Stimulated activated CD8-positive, alpha-beta memory T cell treated with anti-CD3 and anti-CD28 coated beads, Interleukin-7, amount 100 ng/mL, for 48 hours (primary cell): ENCODE measurements at places on chromosomes 6 and 20.
A peak's percentile ranks its signal among the peaks of the same experiment; 100 is the strongest.

- no peak for DNase-seq
These were observed 517.8 kb downstream of the PKHD1 start for GRCh38 chr6:51569594-51569993.

DNA sequence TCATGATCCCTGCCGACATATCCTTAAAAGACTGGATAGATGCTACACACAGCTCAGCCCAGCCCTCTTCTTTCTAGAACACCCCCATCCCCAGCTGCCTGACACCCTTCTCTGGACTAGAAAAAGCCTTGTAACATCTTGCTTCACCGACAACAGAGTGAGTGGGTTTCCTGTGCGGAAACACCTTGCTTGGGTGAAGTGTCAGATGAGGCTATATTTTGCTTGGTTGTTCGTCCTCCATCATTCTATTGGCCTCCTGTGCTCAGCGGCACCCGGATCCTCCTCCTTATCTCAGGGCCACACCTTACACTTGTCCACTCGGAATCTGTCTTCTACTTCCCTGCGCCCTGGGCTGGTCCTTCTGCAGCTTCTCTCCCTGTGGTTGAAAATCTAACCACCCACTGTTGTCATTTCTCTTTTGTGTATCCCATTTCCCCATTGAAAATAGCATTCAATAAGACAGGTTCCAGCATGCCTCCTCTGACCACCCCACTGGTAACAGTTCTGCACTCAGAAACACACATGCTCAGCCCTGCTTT lies 101.3 kb upstream of the MLN start:
- DNase-seq: no peak

DNA sequence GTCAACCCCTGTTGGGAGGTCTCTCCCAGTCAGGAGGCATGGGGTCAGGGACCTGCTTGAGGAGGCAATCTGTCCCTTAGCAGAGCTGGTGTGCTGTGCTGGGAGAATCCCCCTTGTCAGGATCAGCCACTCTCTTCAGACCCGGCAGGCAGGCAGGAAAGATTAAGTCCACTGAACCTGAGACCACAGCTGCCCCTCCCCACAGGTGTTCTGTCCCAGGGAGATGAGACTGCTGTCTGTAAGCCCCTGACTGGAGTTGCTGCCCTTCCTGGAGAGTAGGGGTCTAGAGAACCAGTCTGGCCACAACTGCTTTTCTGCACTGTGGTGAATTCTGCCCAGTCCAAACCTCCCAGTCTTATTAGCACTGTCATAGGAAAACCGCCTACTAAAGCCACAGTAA lies 677.8 kb upstream of the POU3F2 start:
- no peak for DNase-seq

DNA sequence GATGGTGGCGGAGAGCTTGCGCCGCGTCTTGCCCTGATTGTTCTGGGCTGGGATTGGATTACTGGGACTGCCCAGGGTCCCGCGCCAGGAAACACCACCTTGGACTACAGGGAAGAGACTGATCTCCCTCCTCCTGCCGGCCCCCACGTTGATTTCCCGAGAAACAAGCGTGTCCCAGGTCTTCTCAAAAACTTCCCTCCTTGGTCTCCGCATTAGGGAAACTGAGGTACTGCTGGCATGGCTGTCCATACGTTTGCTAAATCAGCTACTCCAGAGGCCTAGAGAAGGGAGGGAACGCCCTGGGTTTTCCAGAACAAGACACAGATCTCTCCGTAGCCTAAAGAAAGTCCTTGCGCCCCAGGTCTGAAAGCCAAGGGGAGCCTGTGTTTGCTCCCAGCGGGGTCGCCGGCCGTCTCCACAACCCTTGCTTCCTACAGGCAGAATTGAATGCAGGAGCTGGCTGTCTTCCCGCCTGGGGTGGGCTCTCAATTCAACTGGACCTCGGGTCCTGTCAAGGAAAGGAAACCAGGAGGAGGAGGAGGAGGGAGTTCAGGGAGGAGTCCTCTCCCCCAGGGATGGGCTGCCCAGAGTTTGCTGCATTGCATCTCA lies 29.2 kb downstream of the TFAP2A start:
- DNase-seq: no peak

- DNase-seq: no peak
These were observed 67.2 kb downstream of the PLCB4 start for GRCh38 chr20:9136114-9136513.

DNA sequence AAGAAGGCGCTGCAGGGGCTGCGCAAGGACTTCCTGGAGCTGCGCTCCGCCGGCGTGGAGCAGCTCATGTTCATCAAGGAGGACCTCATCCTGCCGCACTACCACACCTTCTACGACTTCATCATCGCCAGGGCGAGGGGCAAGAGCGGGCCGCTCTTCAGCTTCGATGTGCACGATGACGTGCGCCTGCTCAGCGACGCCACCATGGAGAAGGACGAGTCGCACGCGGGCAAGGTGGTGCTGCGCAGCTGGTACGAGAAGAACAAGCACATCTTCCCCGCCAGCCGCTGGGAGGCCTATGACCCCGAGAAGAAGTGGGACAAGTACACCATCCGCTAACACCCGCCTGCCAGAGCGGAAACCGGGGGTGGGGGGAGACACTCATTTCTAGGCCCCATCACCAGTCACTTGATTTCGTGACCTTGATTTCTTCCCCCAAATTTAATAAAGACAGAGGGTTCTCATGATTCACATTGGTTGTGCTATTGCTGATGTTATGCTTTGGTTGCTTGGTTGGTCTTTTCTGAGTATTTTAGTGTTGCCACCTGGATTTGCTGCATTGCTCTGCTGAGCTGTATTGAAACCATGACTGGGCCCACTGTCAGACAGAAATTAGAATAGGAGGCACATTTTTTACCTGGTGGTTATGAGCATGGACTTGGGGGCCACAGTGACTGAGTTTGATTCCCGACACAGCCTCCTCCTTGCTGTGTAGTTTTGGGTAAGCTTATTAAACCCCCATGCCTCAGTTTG lies 1.5 kb downstream of the FAM50B start:
- peak; percentile 20 for DNase-seq

GRCh38 chr6:137416376-137417109 lies 77.7 kb downstream of the OLIG3 start:
- no peak for DNase-seq

GRCh38 chr6:168113226-168113625 lies 34.2 kb upstream of the FRMD1 start:
- DNase-seq: no peak

- DNase-seq: no peak
These were observed 27.4 kb upstream of the STXBP5 start for GRCh38 chr6:147176795-147177194.

GRCh38 chr6:69202768-69203167 lies 567.7 kb downstream of the ADGRB3 start:
- no peak for DNase-seq

DNA sequence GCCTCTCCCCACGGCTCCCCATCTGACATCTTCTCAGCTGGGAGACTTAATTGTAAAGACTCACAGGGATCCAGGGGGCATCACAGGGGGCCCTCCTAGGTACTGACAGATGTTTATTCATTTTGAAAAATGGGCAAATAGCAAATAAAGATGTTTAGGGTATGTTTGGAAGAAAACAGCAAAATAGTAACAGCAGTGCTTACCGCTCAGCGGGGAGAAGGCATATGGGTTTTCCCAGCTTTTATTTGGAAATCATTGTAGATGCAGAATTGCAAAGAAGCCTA lies 2.7 kb upstream of the BIRC7 start:
- DNase-seq: no peak
